Cardiac septum (tissue), 1 donor: ENCODE measurements at places on chromosomes 13 and 19. TPM values are rescaled to one million over a fixed set of nuclear protein-coding genes. Genes with fewer than 3 reads are reported as not detected.
A peak's percentile ranks its signal among the peaks of the same experiment; 100 is the strongest.

The FFAR3 gene
- not detected for total RNA-seq

GRCh38 chr13:36888645-36889044 is 31.4 kb downstream of the SMAD9 start:
- no peak for DNase-seq

DNA sequence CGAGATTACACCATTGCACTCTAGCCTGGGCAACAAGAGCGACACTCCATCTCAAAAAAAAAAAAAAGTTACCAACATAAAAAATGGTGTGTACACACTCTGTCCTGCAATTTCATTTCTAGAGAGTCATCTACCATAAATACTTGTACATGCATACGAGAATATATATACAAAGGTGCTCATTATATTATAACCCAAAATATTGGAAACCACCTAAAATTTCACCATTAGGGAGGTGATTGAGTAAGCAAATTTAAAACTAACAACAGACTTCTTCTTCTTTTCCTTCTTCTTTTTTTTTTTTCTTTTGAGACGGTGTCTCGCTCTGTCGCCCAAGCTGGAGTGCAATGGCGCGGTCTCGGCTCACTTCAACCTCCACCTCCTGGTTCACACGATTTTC is 7.4 kb upstream of the C5AR1 start:
- no peak for DNase-seq

DNA sequence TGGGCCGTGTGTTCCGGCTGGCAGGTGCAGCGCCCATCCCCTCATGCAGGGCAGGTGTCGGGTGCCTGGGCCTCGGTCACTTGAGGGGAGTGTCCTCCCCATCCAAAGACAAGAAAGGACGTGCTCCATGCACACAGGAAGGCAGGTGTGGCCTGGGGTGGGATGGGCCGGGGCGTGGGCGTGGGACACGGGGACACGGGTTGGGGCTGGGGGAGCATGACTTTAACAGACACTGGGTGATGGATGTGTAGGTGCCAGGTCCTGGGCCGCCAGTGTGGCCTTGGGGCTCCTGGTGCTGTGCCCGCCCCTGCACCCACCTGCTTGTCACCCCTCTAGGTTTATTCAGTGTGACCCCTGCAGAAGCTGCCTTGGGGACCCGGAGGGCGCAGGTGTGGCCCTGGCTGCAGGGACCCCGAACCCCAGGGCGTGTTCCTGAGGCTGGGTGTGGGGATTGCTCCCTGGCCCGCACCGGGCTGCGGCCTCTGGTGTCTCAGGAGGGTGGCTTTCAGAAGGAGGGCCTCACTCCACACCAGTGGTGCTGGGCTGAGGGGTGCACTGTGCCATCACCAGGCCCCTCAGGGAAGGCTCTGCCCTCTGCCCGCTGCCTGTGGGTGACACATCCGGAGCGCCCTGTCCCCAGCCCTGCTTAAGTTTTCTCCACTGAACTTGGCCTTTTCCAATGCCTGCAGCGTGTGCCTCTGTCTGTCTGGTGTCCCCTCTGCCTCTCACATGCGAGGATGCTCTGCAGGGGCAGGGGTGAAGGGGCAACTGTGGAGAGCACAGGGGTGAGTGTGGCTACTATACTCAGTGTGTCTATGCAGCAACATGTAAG is 5.2 kb downstream of the TMEM255B start:
- DNase-seq = peak; percentile 46

DNA sequence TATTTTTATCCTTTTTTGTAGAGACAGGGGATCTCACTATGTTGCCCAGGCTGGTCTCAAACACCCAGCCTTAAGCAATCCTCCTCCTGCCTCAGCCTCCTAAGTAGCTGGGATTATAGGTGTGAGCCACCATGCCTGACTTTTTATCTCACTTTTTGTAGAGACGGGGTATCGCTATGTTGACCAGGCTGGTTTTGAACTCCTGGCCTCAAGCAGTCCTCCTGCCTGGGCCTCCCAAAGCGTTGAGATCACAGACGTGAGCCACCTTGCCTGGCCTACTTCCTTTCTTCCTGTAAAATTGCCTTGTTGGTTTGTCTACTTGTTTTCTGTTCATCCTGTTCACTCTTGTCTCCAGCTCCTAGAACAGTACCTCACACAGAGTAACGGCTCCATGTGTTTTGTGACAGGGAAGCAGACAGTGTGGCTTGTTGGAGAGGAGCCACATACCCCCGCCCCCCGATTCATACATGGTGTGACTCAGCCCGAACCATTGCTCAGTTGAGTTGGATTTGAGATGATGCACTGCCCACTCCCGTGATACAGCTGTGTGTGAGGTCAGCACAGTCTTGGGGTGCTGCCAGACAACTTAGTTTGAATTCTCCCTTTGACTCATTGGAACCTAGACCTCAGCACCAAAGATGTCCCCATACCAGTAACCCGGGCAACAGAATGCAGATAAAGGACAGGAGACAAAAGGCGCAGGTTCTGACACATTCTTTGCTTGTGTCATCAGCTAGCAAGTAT is 34.2 kb downstream of the GPR42 start:
- no peak for DNase-seq

DNA sequence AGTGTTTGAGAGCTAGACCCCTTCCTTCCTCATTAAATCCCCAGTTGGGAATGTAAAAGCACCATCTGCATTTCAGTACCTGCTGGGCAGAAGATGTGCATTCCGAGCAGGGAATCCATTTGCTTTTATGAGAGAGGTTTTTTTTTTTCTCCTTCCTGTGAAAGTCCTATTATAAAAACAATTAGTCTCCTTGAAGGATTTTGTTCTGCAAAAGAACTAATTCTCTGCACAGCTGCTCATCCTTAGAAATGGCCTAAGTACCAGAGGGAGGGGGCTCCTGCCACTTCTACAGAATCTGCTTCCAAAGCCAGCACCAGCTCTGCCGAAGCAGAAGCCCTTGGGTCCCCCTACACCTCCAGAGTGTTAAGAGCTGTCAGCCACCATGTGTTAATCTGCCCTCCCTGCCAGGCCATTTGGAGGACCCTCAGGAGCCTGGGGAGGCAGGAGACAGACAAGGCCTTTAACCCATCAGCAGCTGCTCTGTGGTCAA is 36.4 kb upstream of the SERPINE3 start:
- no peak for DNase-seq

The HSH2D gene
- 0.32 TPM for total RNA-seq

DNA sequence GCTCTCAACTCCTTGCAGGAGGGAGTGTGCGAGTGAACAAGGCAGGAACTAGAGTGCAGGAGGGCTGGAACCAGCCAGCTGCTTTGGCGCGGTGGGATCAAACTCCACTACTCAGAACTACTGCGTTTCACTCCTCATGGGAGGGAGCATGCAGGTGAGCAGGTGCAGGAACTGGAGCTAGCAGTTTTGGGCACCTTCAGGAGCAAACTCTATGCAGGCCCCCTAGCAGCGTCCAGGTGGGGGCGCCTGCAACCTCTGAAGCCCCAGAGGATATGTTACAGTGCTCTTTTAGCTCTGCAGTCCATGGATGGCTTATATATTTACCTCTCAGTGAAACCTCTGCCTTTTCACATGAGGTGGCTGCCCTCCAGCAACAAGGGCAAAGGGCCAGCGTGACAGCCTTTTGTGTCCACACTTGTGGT is 1303.4 kb downstream of the PCDH9 start:
- DNase-seq = no peak

DNA sequence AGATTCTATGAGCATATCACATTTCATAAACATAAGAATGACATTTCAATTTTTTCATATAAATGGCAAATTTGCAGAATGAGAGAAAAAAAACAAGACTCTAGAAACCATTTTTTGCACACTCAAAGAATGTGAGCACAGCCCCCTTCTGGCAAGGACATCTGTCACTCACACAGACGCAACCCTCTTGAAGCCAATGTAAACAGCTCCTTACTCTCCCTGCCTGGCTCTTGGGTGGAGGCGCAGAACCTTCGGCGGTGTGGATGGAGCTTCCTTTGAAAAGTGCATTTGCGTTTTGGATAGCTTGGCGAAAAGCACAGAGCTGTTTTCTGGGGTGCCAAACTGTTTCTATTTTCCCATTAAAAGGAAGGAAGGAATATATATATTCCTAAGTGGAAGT is 367.6 kb upstream of the TSHZ3 start:
- DNase-seq = no peak

The PTGIR gene
- total RNA-seq = 8.6 TPM

DNA sequence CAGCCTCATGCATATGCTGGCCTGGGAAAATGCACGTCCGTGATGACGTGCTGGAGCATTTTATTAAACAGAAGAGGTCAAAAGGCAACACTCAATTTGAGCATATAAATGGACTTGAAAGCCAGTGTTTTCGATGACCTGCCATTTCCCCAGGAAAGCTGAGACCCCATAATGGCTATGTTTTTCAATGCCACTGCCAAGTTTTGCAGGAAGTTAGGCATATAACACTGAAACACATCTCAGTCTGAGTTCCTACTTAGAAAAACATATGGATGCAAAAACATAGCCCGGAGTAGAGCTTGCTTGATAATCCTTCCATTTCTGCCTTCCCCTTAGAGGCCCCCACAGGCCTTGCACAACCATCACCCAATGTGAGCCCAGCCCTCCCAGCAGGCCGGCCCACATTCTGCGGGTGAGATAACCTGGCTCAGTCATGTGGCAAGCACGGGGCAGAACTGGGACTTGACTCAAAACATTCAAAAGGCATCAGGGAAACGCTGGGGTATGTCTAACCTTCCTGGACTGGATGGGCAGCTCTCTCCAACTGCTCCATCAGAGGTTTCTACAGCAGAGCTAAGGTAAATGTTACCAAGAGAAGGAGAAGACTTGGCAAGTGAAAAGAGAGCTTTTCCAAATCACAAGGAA is 24.9 kb downstream of the EPS15L1 start:
- peak; percentile 94 for DNase-seq
